ENCODE measurements at places on chromosomes 7 and 10.

GRCh38 chr7:14751461-14751860 lies 151.1 kb downstream of the DGKB start:
- DNase-seq: no peak
- no peaks in the 10 kb centered on the region for H3K36me3 ChIP-seq
- H3K27ac ChIP-seq: no peak overlapping the region

DNA sequence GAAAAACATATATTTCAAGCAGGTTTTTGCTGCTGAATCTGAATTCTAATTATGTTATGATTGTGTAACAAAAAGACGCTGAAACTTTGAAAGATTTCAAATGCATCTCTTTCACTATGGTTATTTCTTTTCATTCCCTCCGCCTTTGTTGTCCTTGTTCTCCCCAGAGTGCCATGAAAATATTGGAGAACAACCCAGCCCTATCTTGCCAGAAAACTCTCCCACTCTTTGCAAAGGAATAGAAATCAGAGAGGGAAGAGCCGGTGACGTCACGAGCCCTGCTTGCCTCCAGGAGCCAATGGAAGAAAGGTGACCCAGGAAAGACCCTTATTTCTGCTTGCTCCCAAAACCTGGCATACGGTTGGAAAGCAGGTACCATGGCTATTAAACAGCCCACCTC lies 3.4 kb downstream of the GFRA1 start:
- H3K4me3 ChIP-seq: no peak overlapping the region
- H3K27me3 ChIP-seq: no peaks in the 10 kb centered on the region
- no peak for DNase-seq
- peaks cover 12% of the 10 kb centered on the region for H3K4me1 ChIP-seq
- no peaks in the 10 kb centered on the region for H3K36me3 ChIP-seq

- no peaks in the 10 kb centered on the region for H3K4me1 ChIP-seq
- no peak for DNase-seq
- H3K4me3 ChIP-seq: no peak overlapping the region
- H3K27me3 ChIP-seq: no peaks in the 10 kb centered on the region
These were observed 30.4 kb upstream of the GPR26 start for GRCh38 chr10:123635745-123636144.

GRCh38 chr10:110659558-110659957 lies 15.4 kb downstream of the RBM20 start:
- H3K4me1 ChIP-seq: no peaks in the 10 kb centered on the region
- H3K4me3 ChIP-seq: no peak overlapping the region
- no peak overlapping the region for H3K27ac ChIP-seq
- no peak for DNase-seq
- no peaks in the 10 kb centered on the region for H3K36me3 ChIP-seq

GRCh38 chr10:29199941-29200679 lies 88.8 kb upstream of the LYZL1 start:
- H3K27ac ChIP-seq: no peak overlapping the region
- no peak overlapping the region for H3K4me3 ChIP-seq
- H3K36me3 ChIP-seq: no peaks in the 10 kb centered on the region
- H3K4me1 ChIP-seq: no peaks in the 10 kb centered on the region
- DNase-seq: no peak

DNA sequence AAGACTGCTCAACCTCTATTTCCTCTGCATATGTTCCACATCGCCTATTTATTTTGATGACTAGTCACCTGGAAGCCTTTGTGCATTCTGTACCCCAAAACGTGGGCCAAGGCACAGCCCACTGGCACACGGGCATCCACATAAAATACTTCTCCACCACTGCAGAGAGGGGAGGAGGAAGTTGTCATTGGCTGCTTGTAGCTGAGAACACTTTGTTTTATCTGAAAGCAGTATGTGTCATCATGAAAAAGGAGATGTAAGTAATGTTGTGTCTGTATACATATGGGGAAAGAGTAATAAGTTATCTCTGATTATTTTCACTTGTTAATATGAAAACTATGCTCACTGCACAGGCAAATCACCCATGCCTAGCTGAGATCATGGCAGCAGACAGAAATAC lies 48.2 kb upstream of the AMPH start:
- no peaks in the 10 kb centered on the region for H3K4me1 ChIP-seq
- DNase-seq: no peak
- H3K27ac ChIP-seq: no peak overlapping the region

DNA sequence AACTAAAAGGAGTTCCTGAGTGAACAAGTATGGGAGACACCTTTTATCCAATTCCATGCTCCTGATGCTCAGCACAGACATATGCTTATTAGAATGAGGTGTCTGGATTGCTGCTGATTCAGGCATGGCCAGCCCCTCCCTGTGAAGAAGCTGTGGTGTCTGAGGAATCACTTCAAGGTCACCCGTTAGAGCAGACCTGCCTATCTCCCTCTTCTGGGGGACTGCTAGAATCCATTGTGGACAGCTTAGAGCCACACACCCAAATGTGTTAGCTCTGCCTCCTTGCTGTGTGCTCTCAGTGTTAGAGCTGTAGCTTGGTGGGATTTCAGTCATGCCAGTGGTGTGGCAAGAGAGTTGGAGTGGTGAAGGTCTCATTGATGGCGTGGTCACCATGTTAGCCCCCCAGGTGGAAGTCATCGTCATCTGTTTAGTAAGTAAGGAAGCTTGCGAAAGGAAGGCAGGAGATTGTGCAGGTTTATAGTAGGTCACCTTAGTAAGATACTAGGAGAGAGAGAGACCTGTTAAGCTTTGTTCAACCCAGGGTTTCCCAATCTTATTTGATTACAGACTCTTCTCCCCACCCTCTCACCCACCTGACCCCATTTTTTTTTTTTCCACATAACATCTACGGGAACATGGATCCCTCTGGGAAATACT lies 12.8 kb downstream of the PRXL2A start:
- DNase-seq: no peak
- H3K4me3 ChIP-seq: no peak overlapping the region
- H3K4me1 ChIP-seq: peaks cover 4% of the 10 kb centered on the region

- no peaks in the 10 kb centered on the region for H3K4me1 ChIP-seq
- no peak overlapping the region for H3K27ac ChIP-seq
- no peak overlapping the region for H3K4me3 ChIP-seq
- no peaks in the 10 kb centered on the region for H3K36me3 ChIP-seq
These were observed 74.7 kb upstream of the INSIG1 start for GRCh38 chr7:155223021-155223420.

DNA sequence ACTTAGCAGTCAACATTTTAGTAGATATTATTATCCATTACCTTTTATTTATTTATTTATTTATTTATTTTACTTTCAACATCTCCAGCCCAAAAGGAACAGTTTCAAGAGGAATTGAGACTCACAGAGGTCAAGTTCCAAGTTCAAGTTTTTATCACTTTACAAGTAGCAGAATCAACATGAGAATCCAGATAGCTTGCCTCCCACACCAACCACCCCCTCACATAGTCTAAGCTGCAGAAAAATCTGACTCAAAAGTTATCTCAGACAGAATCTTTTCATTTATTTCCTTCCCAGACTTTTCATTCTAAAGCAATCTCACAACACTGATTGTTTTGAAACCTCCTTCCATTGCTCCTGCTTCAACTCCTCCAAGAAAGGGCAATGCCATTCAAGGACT lies 129.6 kb downstream of the GRM3 start:
- DNase-seq: no peak
- H3K27ac ChIP-seq: no peak overlapping the region
- H3K4me3 ChIP-seq: no peak overlapping the region
- no peaks in the 10 kb centered on the region for H3K36me3 ChIP-seq
- H3K27me3 ChIP-seq: no peaks in the 10 kb centered on the region

DNA sequence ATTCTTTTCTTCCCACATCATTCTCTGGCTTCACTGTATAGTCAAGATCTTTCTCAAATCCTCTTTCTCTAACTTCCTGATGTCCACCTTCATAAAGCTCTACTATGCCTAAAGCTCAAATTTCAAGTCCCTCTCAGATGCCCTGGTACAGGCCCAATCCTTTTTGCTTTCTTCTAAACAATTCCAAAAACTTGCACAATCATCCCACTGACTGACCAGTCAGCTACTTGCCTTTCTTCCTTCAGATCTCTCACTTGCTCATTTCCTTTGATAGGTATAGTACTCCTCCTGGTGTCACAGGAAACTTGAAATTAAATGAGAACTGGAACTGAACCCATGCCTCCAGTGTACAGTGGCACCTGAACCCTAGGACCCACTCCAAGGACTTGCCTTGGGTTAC lies 18.2 kb downstream of the SEC31B start:
- H3K27ac ChIP-seq: no peak overlapping the region
- H3K36me3 ChIP-seq: peaks cover 18% of the 10 kb centered on the region

DNA sequence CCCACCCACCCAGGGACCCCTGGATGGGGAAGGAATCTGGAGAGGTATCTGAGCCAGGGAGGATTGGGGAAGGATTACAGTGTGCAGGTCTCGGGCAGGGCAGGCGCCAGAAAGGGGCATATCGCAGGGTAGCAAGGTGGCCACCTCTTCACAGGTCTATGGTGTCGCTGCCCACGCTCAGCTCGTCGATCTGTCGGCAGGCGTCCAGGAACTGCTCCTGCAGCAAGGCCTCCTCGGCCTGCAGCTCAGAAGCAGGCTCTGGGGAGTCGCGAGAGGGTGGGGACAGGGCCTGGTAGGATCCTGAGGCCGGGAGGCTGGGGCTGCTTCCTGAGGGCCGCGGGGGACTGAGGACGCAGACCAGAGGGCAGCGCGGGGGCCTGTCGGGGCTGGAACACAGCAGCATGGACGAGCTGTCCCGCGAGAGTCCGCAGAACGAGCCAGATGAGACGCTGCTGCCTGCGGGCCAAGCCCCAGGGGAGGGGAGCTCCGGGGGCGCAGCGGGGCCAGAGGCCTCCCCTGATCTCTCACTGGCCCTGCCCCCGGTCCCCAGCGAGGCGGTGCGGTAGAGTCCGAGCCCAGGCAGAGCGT lies 7.1 kb upstream of the RBM28 start:
- H3K36me3 ChIP-seq: no peaks in the 10 kb centered on the region
- peaks cover 15% of the 10 kb centered on the region for H3K4me1 ChIP-seq
- peak overlapping the region; percentile 66 for H3K4me3 ChIP-seq
- no peaks in the 10 kb centered on the region for H3K27me3 ChIP-seq
- no peak for DNase-seq

GRCh38 chr7:135936497-135937217 lies 40.5 kb downstream of the MTPN start:
- H3K27ac ChIP-seq: no peak overlapping the region
- H3K4me1 ChIP-seq: peaks cover 9% of the 10 kb centered on the region
- H3K36me3 ChIP-seq: no peaks in the 10 kb centered on the region
- no peaks in the 10 kb centered on the region for H3K27me3 ChIP-seq
- H3K4me3 ChIP-seq: no peak overlapping the region
- DNase-seq: no peak

- DNase-seq: no peak
- H3K4me1 ChIP-seq: no peaks in the 10 kb centered on the region
- no peaks in the 10 kb centered on the region for H3K36me3 ChIP-seq
- H3K4me3 ChIP-seq: no peak overlapping the region
These were observed 167.2 kb upstream of the PPP2R2D start for GRCh38 chr10:131733596-131733995.

- H3K27ac ChIP-seq: no peak overlapping the region
- H3K27me3 ChIP-seq: no peaks in the 10 kb centered on the region
- no peak overlapping the region for H3K4me3 ChIP-seq
- no peaks in the 10 kb centered on the region for H3K4me1 ChIP-seq
These were observed 86.6 kb downstream of the WDFY4 start for GRCh38 chr10:48771234-48771633.

Measured in thoracic aorta (tissue), 2 donors.